ENCODE measurements at places on chromosomes 5 and 9.

DNA sequence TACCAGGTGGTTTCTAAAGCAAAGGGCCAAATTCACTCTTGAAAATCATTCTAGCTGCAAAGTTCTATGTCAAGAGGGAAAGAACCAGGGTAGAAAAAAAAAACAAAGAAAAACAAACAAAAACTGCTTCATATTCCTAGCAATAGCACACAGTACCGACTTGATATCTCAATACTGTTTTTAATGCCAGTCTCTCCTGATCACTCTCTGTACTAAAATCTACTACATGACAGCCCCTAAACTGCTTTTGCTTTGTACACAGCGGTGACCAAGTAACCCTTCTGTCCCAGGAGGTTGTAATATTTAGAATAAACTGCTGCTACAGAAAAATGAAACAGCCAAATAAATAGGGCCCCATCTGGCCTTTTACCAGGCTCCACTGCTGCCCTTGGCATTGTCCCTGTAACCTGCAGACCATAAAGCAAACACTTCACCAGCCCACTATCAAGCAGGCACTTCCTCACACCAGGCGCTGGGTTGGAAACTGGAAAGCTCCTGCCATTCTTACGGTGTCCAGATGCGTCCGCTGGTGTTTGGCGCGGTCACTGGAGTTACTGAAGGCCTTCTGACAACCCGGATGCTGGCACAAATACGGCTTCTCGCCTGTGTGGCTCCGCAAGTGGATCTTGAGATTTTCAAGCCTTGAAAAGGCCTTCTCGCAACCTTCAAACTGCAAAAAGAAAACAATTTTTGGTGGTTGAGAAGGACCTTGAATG, 363.2 kb downstream of the GLIS3 start:
- no peak for DNase-seq

- no peak for DNase-seq
These were observed 690.2 kb downstream of the NR2F1-AS1 start for GRCh38 chr5:92890841-92891244.

DNA sequence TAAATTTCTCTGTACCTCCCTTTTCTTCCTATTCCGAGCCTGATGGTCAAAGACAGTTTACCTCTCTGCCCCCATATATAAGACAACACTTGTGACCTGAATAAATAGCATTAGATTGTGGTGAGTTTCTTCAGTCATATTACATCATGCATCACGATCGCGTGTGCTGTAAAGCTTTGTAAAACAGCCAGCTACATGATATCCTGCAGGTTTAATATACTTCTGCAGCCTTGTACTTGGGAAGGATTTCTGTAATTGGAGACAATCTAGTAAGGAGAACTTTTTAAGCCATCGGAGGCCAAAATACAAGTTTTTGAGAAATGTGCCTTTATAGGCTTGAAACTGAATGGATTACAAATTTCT, 711.8 kb upstream of the WWC1 start:
- DNase-seq, result no peak

DNA sequence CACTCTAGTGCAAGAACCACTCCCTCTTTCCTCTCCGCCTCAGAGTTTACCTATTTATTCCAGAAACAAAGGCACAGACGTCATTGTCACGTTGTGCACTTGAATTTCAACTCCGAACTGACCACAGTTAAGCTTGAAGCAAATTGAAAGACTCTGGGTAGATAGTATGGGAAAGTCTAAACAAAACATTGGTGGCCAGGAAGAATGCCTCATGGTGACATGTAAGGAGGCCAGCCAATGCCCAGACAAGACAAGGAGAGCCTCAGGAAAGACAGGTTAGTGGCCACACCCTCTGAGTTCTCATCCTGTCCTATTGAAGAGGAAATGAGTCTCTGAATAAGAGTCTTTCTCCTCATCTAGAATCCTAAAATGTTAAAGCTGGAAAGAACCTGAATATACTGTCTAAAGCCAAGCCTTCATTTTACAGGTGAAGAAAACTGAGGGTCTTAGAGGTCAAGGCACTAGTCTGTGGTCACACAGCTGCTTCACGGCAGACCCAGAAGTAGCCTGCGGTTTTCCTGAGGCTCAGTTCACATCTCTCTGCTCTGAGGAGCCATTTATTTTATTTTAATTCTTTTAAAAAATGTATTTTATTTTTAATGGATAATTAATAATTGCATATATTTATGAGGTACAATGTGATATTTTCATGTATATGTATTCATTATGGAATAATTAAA, 30.2 kb downstream of the ZFAND5 start:
- no peak for DNase-seq

DNA sequence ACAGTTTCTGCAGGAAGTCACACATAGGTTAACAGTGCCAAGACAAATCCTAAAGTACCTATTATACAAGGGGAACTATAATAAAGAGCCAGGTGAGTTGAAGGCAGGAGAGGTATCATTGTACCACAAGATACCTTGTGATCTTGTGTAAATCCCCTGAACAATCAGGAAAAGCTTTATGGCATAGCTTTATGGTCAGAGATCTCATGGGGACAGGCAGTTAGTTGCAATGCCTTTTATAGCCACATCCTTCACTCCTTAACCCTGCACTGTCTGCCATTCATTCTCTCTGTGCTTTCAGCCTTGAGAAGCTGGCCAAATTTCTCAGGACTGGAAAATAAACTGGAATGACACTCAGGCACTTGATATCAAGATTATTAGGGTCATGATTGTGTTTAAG, 97.0 kb downstream of the GHR start:
- no peak for DNase-seq

- no peak for DNase-seq
These were observed 326.7 kb downstream of the PIK3R1 start for GRCh38 chr5:68542207-68542606.

DNA sequence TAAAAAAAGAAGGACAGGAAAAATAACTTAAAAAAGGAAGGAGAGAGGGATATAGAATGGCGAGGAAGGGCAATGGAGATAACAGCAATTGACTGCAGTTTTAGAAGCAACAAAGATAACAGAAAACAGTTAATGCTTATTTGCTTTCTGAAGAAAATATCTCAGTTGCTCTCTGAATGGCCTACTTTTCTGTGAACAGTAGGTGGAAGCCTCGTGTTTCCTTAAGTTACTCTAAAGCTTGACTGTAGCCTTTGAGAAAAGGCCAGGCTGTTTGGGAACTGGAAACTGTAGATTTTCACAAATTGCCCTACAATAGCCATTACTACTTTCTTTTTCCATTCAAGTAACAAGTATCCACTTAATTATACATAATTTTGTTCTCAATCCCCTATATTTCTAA, 404.5 kb downstream of the YTHDC2 start:
- no peak for DNase-seq

- no peak for DNase-seq
These were observed 12.2 kb downstream of the IL9 start for GRCh38 chr5:135883441-135883840.

DNA sequence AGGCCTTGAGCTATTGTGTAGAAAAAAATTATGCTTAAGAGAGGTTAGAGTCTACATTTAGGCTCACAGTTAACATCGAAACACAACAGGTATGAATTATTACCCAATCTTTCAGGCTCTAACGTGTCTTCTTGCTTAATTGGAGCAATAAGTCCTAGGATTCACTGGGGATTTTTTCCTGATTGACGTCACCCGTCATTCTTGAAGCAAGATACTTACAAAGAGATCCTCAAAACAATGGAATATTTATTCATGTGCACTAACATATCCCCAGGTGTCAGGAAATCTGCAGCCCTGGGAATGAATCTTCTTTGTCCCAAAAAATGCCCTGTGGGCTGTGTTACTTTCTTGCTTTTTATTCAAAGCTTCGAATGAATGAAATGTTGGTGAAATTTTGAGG, 413.5 kb downstream of the NFIB start:
- no peak for DNase-seq
